Stimulated activated CD8-positive, alpha-beta memory T cell treated with anti-CD3 and anti-CD28 coated beads, Interleukin-2, amount 100 ng/mL, for 1 hour (primary cell): ENCODE measurements at places on chromosomes 5 and 9.

DNA sequence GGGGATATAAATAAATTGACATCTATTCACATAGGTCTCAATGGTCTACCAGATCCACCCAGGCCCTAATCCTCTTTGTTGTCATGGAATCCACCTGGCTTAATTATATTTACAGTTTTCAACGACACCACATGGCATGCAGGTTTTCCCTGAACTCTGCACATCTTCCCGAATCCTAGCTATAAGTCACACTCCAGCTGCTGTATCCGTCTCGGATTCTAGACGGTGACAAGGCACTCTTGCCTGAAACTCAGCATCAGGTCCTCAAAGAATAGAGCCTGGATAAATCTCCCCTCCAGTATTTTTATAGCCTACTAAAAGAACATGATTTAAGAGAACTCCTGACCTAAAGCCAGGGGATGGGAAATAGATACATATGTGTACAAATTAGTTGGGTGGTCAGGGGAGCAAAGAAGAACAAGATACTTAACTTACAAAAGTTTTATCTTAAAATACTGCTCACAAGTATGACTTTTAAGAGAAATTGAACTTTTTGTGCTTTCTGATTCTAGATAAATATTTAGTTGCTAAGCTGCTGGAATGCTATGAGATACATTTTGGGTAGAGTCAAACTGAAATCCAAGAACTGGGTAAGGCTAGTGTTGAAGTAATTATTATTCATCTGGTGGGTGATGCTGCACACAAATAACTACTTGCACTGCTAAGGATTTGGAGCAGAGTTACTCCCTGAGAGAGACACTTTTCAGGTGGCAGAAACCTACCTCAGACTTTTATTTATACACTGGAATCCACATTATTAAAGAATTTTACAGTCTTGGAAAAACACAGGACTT lies 187.3 kb downstream of the EFNA5 start:
- no peak for DNase-seq

- DNase-seq, result no peak
These were observed 606.7 kb downstream of the PSAT1 start for GRCh38 chr9:78903581-78903980.

DNA sequence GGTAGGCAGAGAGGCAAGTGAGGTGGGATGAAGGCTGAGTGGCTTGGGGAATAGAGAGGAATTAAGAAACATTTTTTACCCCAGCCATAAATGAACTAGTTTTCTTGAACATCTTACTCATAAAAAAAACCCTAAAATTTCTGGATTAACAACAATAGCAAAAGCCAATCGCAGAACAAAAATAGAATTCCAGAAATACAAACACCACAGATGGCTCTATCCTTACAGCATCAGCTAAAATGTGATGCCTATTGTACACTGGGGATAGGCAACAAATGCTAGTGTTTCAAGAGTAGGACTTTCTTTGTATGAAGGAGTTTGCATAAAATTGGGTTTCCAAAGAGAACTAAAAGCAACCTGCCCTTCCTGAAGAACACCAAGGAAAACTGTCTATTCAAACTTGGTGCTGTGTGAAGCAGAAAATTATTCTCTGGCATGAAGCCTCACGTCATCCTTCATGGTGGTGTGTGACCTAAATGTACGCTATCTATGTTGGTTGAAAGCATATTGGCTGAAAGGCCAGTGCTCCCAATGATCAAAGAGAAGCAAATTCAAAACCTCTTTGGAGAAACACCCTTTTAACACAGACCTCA lies 82.9 kb downstream of the JAKMIP2 start:
- DNase-seq, result no peak

- DNase-seq, result no peak
These were observed 31.8 kb upstream of the FGF1 start for GRCh38 chr5:142717582-142718215.

DNA sequence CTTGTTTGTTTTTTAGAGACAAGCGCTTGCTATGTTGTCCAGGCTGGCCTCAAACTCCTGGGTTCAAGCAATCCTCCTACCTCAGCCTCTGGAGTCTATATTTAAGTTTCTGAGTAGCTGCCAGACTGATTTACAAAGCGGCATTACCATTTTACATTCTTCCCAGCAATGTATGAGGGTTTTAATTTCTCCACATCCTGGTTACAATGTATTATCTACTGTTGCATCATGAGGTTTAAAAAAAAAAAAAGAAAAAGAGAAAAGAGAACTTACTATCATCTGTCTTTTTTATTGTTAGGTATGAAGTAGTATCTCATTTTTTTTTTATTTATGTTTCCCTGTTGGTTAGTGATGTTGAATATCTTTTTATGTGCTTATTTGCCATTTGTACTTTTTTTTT lies 18.9 kb upstream of the CLINT1 start:
- DNase-seq, result no peak

DNA sequence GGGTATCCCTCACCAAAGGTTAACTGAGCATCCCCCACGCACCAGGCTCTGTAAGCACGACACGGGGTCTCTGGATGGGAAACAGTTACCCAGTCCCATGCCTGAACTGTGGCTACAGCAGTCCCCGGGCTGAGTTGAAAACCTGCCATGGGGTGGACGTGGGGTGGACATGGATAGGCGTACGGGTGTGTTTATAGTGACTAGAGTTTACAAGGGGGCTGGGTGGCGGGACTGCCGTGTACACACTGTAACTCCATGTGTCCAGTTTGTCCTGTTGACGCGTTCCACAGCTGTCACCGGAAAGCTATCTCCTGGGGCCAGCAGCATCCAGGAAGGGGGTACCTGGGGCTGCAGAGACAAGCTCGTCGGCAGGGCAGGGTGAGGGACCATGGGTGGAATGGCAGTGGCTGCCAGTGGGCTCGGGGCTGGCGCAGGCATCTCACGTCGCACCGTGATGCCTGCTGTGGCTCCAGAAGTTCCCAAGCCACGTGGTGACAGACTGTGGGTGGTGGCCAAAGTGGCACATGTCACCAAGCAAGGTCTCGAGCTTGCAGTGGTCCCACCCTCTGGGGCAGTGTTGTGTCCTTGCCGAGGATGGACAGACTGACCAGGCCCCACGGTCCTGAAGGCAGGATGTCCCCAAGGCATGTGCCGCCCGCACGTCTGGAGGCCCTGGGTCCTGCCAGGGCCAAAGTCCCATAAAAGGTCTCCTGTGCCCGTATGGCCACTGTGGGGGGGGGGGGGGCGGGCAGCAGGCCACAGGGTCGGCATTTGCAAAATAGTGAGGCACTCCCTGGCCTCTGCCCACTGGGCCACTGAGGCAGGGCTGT lies 29.3 kb upstream of the RNF130 start:
- DNase-seq, result no peak

- no peak for DNase-seq
These were observed 154.3 kb downstream of the SPOCK1 start for GRCh38 chr5:137344723-137345322.

DNA sequence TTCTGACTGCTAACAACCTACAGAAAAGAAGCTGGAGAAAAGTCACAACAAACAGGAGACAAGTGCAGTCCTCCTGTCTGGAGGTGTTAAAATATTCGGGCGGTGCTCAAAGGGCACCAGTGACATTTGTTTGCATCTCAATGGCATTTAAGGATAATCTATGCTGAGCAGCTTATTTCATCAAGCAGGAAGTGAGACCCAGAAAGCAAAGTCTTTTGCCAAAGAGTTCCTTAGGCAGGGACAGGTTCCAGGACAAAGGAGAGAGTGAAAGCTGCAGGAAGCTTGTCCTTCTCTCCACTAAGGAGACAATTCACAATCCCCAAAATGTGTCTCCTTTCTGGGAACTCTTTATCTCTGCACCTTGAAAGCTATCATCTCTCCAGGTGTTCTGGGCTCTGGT lies 38.7 kb upstream of the CDK20 start:
- no peak for DNase-seq

GRCh38 chr5:78624011-78624541 lies 24.5 kb downstream of the LHFPL2 start:
- DNase-seq, result no peak

GRCh38 chr5:98909363-98909762 lies 19.4 kb downstream of the CHD1 start:
- DNase-seq, result no peak
